ENCODE measurements at places on chromosomes 6 and 20.
A peak's percentile ranks its signal among the peaks of the same experiment; 100 is the strongest.

- DNase-seq, result no peak
These were observed 3.8 kb downstream of the COL12A1 start for GRCh38 chr6:75201901-75202672.

DNA sequence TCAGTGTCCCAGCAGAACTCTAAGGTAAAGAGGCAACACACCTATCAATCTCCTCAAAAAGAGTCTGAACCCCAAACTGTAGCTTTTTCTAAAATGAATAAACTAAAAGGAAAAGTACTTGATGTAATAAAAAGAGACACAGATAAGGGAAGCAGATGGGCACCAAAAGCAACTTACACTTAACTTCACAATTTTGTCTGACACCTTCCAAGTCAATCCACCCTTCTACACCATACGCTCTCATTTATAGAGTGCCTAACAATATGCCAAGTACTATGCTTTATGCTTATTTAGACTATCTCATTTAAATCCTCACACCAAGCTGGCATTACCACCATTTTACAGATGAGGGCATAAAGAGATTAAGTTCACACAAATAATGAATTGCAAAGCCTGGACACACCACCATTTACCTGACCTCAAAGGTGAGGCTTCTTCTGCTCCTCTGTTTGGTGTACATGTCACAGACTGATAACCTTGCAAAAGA, 90.6 kb upstream of the DST start:
- DNase-seq, result no peak

GRCh38 chr6:21208796-21209186, 384.8 kb upstream of the SOX4 start:
- DNase-seq, result no peak

DNA sequence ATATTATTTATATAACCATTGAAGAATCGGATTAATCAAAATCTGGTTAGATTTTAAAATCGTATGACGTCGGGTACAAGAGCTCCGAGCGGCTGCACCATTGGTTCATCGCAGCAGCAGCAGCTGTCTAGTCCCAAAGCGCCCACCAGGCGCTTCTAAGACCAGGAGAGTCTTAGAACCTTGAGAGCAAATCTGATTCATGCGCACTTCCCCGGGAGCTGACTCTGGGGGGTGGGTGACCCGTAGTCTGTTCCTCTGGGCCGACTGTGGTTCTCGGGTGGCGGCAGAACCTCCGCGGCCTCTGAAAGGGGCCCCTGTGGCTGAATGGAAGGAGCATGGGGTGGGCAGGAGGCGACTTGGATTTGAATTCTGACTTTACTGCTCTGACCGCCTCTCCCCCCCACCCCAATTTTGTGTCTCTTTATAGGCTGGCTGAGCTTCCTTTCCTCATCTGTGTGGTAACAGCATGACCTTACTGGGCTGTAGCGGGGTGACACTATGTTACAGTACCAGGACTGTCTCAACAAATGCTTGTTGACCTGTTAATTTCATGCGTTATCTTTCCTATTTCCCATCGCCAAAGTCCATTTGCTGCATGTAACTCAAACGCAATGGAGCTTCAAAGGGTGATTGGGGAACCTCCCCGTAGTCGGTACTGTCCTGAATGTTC, 119.7 kb downstream of the RTN4IP1 start:
- no peak for DNase-seq

DNA sequence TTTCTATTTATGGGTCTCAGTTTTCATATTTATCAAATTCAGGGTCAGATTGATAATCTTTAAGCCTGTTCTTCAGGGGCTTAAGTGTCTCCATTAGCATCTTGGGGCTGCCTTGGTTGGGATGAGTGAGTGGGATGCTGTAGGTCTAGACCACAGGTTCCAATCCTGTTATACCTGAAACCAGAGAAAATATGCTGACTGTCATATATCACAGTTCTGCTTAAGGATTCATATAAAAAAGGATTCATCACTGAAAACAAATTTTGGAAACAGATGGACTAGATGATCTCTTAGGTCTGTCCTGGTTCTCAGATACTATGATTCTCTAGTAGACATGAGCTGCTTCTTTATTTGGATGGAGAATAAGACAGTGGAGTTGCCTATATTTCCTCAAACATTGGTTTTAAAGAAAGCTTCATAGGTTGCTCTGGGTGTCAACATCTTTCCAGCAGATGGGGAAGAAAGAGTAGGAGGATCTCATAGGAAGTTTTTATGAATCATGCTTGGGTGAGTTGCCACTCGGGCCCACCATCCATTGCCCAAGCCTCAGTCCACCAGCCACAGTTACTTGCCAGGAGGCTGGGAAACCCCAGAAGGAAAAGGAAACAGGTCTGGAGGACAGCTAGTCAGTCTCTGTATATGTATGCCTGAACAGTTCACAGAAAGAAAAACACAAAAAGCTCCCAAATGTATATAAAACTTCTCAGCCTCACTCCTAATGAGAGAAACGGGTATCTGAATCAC, 42.9 kb upstream of the MAP7 start:
- no peak for DNase-seq

GRCh38 chr6:35343092-35343834, 905 bp downstream of the PPARD start:
- no peak for DNase-seq

DNA sequence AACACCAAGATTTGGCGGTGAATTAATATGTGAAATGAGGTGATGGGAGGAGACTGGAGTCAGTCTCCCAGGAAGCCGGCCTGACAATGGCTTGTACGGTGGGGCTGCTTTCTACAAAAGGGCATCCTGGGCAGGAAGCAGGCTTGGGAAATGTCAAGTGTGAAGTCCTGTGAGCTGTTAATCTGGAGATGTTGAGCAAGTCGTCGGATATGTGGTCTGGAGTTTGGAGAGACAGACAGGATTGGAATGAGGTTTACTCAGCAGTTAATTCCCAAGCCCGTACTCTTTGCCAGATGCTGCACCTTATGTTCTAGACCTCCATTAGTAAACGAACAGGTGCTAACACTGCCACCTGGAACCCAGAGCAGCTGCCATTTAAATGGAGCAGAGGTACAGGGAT, 107.7 kb upstream of the FOXC1 start:
- no peak for DNase-seq

GRCh38 chr6:22025468-22026163, 271.2 kb downstream of the PRL start:
- peak; percentile 5 for DNase-seq

GRCh38 chr20:22414305-22414742, 170.0 kb downstream of the FOXA2 start:
- DNase-seq, result no peak

DNA sequence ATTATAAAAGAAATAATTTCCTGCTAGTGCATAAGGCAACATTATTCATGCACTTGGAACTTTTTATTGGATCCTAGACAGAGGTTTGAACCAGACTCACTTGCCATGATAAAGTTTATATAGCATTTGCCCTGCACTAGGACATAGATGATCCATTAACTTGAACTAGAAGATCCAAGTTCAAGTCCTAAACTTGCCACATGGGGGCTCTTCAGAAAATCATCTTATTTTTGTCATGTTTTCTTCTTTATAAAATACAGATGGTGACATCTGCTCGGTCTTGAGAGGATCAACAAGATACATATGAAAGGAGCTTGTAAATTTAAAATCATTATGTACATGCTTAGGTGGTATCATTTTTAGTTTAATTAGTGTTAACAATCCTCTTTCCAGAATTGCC, 94.5 kb downstream of the SIM1 start:
- no peak for DNase-seq

All from CD4-positive, CD25-positive, alpha-beta regulatory T cell (primary cell).